ENCODE measurements at places on chromosomes 6 and 20. TPM values are rescaled to one million over a fixed set of nuclear protein-coding genes. Genes with fewer than 3 reads are reported as not detected.

BPI gene
- total RNA-seq, result not detected

DNAH8 gene
- total RNA-seq, result 0.12 TPM

CD93 gene
- 5.5 TPM for total RNA-seq

CRNKL1 gene
- total RNA-seq, result 19.9 TPM

TDRD6 gene
- not detected for total RNA-seq

TSHZ2 gene
- 28.4 TPM for total RNA-seq

KCNQ5 gene
- 4.1 TPM for total RNA-seq

RGS17 gene
- total RNA-seq, result not detected

HLA-DRA gene
- 242 TPM for total RNA-seq

KIF13A gene
- 0.27 TPM for total RNA-seq

NKX2-4 gene
- not detected for total RNA-seq

MUC22 gene
- total RNA-seq, result not detected

CTCFL gene
- total RNA-seq, result not detected

CPXM1 gene
- total RNA-seq, result 0.49 TPM

DUSP22 gene
- 27.0 TPM for total RNA-seq

CAGE1 gene
- not detected for total RNA-seq

KCNK5 gene
- 12.0 TPM for total RNA-seq

KLC4 gene
- total RNA-seq, result 16.1 TPM

FBXO5 gene
- 42.6 TPM for total RNA-seq

SGK2 gene
- total RNA-seq, result not detected

ESR1 gene
- 3.6 TPM for total RNA-seq

NRSN1 gene
- not detected for total RNA-seq

C20orf202 gene
- total RNA-seq, result not detected

BHLHE23 gene
- not detected for total RNA-seq

DACT2 gene
- total RNA-seq, result 0.78 TPM

CCM2L gene
- not detected for total RNA-seq

IMPG1 gene
- not detected for total RNA-seq

ADGRG6 gene
- total RNA-seq, result not detected

LY6G5B gene
- total RNA-seq, result 27.5 TPM

OR2J3 gene
- not detected for total RNA-seq

SLC17A1 gene
- 0.15 TPM for total RNA-seq

IL17F gene
- 1.5 TPM for total RNA-seq

HAO1 gene
- not detected for total RNA-seq

CD24 gene
- total RNA-seq, result 0.39 TPM

BNIP5 gene
- not detected for total RNA-seq

C20orf96 gene
- 5.1 TPM for total RNA-seq

CCN2 gene
- total RNA-seq, result not detected

APMAP gene
- 47.3 TPM for total RNA-seq

GABRR1 gene
- total RNA-seq, result not detected

WFDC5 gene
- total RNA-seq, result not detected

KCNK17 gene
- not detected for total RNA-seq

TMEM244 gene
- not detected for total RNA-seq

LATS1 gene
- total RNA-seq, result 43.5 TPM

TBX18 gene
- total RNA-seq, result not detected

CD109 gene
- total RNA-seq, result 11.0 TPM

SSTR4 gene
- not detected for total RNA-seq

CALHM4 gene
- total RNA-seq, result not detected

SALL4 gene
- 0.12 TPM for total RNA-seq

SLC44A4 gene
- 0.34 TPM for total RNA-seq

OR2H2 gene
- total RNA-seq, result not detected
